ENCODE measurements at places on chromosomes 3 and 15.

DNA sequence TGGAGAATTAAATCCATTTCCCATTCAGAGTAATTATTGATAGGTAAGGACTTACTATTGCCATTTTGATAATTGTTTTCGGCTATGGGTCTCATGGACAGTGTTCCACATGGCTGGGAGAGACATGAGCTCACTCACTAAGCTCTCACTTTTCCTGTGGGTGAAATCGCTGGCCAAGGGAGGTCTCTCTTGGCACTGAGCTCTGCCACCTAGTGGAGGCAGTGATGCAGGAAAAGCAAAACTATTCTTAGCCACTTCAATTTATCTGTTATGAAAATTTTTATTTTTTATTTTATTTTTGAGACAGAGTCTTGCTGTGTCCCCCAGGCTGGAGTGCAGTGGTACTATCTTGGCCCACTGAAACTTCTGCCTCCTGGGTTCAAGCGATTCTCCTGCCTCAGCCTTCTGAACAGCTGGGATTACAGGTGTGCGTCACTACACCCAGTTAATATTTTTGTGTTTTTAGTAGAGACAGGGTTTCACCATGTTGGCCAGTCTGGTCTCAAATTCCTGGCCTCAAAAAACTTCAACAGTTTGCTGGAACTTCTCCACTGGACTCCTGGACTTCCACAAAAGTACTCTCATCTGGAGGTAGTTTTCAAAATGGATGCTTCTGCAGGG lies 4.7 kb upstream of the RNF13 start:
- H3K4me1 ChIP-seq, result peaks cover 8% of the 10 kb centered on the region
- peaks cover 4% of the 10 kb centered on the region for H3K27me3 ChIP-seq

GRCh38 chr15:68429691-68430470 lies 2.1 kb downstream of the ITGA11 start:
- no peak overlapping the region for H3K27ac ChIP-seq
- peaks cover 26% of the 10 kb centered on the region for H3K27me3 ChIP-seq
- no peak overlapping the region for H3K4me3 ChIP-seq
- no peak for DNase-seq
- peaks cover 9% of the 10 kb centered on the region for H3K36me3 ChIP-seq

DNA sequence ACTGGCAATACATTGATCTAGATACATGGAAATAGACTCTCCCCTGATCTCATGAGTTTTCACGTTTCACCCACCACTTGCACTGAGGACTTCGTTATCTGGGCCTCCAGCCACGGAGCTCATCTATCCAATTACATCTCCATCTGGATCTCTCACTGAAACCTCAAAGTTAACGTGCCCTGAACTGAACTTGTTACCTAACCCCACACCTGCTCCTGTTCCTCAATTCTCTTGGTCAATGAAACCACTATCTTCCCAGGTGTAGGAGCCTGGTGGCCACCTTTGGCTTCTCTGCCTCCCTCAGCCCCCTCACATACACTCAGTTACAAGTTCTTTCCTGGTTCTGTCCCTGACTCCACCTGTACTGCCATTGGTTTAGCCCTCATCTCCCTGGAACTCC lies 9.7 kb downstream of the DGKG start:
- DNase-seq, result no peak
- H3K4me3 ChIP-seq, result no peak overlapping the region
- no peaks in the 10 kb centered on the region for H3K4me1 ChIP-seq
- H3K36me3 ChIP-seq, result no peaks in the 10 kb centered on the region
- H3K27me3 ChIP-seq, result peaks cover 1% of the 10 kb centered on the region
- no peak overlapping the region for H3K27ac ChIP-seq

DNA sequence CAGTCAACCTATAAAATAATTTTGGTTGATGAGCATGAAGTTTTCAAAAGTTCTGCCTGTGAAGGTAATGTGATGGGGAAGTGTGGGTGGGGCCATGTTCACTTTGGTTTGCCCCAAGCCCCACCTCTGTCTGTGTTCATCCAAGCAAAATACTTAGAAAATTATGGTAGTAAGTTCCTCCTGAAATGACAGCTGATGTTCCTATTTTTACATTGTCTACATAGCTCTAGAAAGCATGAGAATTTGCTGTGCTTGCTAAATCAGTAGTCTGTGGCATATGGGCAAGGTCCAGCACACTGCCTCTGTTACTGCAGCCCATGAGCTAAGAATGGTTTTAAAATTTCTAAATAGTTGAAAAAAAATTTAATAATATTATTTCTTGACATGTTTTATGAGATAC lies 21.9 kb upstream of the CP start:
- no peak overlapping the region for H3K4me3 ChIP-seq
- no peak overlapping the region for H3K27ac ChIP-seq
- peaks cover 2% of the 10 kb centered on the region for H3K27me3 ChIP-seq
- DNase-seq, result no peak
- no peaks in the 10 kb centered on the region for H3K36me3 ChIP-seq
- H3K4me1 ChIP-seq, result peaks cover 13% of the 10 kb centered on the region

DNA sequence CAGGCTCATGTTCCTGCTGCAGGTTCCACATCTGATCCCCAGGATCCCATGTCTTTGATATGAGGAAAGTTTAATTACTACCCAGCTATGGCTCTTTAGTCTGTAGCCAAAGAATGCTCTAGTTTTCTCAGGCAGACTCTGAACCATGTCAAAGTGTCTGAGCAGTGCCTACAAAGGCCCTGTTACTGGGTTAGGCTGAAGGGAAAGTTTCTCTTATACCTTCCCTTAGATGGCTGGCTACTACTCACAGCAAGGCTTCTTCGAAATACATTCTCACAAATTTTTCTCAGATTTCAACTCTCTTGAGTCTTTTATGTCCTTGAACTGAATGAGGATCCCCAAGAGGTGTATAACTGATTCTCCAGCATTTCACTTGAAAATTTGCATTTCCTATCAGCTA lies 102.4 kb downstream of the NR1D2 start:
- H3K27ac ChIP-seq, result no peak overlapping the region
- H3K27me3 ChIP-seq, result peaks cover 5% of the 10 kb centered on the region
- H3K36me3 ChIP-seq, result no peaks in the 10 kb centered on the region
- H3K4me1 ChIP-seq, result no peaks in the 10 kb centered on the region

DNA sequence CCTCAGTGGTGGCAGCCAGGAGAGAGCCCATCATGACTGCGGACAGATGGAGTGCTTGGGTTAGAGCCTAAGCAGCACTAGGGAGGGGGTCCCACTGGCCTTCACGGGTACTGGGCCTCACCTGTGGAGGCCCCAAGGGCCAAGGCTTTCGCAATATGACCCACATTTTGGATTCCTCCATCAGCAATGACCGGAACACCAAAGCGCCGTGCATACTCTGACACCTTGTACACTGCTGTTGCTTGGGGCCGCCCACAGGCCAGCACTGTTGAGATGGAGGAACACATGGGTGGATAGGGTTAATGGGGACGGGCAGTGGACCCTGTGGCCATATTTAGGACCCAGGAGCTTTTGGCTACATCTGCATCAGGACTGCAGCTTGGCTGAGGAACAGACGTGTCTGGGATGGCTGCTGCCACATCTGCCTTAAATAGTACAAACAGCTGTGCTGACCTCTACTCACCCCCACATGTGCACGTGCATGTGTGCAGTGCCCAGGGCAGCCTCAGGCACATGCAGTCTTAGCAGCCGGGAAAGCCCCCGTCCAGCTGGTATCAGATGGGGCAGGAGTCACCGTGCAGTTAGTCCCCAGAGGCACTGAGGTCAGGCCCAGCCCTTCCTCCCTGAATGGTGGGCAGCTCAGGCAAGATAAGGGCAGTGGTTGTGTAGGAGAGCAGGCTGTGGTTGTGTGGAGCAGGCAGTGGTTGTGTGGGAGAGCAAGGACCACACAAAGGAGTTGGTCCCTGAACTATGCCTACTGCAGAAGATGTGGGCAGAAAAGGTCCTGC lies 3.3 kb downstream of the NDUFAF3 start:
- H3K36me3 ChIP-seq, result peaks cover 27% of the 10 kb centered on the region
- no peak for DNase-seq
- no peak overlapping the region for H3K4me3 ChIP-seq
- H3K27me3 ChIP-seq, result peaks cover 8% of the 10 kb centered on the region
- H3K27ac ChIP-seq, result no peak overlapping the region
- peaks cover 13% of the 10 kb centered on the region for H3K4me1 ChIP-seq

DNA sequence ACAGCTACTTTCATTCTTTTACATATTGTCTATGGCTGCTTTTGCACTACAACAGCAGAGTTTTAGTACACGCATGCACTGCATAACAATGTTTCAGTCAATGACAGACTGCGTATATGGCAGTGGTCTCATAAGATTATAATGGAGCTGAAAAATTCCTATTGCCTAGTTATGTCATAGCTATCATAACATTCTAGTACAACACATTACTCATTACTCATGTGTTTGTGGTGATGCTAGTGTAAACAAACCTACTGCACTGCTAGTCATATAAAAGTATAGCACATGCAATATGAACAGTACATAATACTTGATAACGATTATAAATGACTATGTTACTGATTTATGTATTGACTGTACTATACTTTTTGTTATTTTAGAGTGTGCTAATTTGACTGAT lies 47.9 kb downstream of the QTRT2 start:
- no peaks in the 10 kb centered on the region for H3K36me3 ChIP-seq
- peaks cover 2% of the 10 kb centered on the region for H3K27me3 ChIP-seq
- H3K4me3 ChIP-seq, result no peak overlapping the region
- no peak for DNase-seq

GRCh38 chr3:64242435-64242834 lies 17.2 kb upstream of the PRICKLE2 start:
- DNase-seq, result no peak
- peaks cover 6% of the 10 kb centered on the region for H3K36me3 ChIP-seq
- no peak overlapping the region for H3K4me3 ChIP-seq
- H3K4me1 ChIP-seq, result peaks cover 4% of the 10 kb centered on the region
- peaks cover 9% of the 10 kb centered on the region for H3K27me3 ChIP-seq

GRCh38 chr3:108090701-108091497 lies at the start of gene CD47:
TSS of gene CD47 (minus strand) at chr3:108091031. CDS start at chr3:108090908, 123 bp downstream.
- peaks cover 17% of the 10 kb centered on the region for H3K4me1 ChIP-seq
- peak within 1 kb of the TSS; percentile 96 for H3K4me3 ChIP-seq
- peak; percentile 98 for DNase-seq

- H3K27ac ChIP-seq, result no peak overlapping the region
- H3K4me1 ChIP-seq, result peaks cover 39% of the 10 kb centered on the region
- no peak overlapping the region for H3K4me3 ChIP-seq
- H3K36me3 ChIP-seq, result no peaks in the 10 kb centered on the region
- peaks cover 8% of the 10 kb centered on the region for H3K27me3 ChIP-seq
- DNase-seq, result no peak
Observed at GRCh38 chr15:90153658-90154057, 47.5 kb upstream of the SEMA4B start.

DNA sequence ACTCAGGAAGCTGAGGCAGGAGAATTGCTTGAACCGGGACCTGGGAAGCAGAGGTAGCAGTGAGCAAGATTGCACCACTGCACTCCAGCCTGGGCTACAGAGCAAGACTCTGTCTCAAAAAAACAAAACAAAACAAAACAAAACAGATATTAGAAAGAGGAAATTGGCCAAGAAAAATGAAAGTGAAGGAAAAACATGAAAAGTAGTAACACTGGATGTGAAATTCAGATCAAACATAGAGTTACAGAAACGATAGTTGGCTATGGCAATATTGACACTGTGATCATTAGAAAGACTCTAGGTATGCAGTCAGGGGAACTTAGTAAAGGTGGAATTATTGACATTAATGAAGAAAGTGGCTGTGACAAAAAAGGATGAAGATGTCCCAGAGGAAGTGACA lies 13.2 kb upstream of the TIPARP start:
- peaks cover 4% of the 10 kb centered on the region for H3K27me3 ChIP-seq
- no peak overlapping the region for H3K27ac ChIP-seq
- H3K4me3 ChIP-seq, result no peak overlapping the region
- H3K36me3 ChIP-seq, result no peaks in the 10 kb centered on the region
- no peak for DNase-seq

GRCh38 chr3:184443364-184443763 lies 63.5 kb downstream of the CHRD start:
- peaks cover 18% of the 10 kb centered on the region for H3K4me1 ChIP-seq
- H3K27ac ChIP-seq, result no peak overlapping the region
- H3K36me3 ChIP-seq, result peaks cover 4% of the 10 kb centered on the region
- no peak overlapping the region for H3K4me3 ChIP-seq

- DNase-seq, result no peak
- H3K4me3 ChIP-seq, result no peak overlapping the region
- H3K27me3 ChIP-seq, result no peaks in the 10 kb centered on the region
- H3K27ac ChIP-seq, result no peak overlapping the region
- no peaks in the 10 kb centered on the region for H3K36me3 ChIP-seq
Observed at GRCh38 chr3:178491751-178492150, 44.5 kb upstream of the KCNMB2 start.

DNA sequence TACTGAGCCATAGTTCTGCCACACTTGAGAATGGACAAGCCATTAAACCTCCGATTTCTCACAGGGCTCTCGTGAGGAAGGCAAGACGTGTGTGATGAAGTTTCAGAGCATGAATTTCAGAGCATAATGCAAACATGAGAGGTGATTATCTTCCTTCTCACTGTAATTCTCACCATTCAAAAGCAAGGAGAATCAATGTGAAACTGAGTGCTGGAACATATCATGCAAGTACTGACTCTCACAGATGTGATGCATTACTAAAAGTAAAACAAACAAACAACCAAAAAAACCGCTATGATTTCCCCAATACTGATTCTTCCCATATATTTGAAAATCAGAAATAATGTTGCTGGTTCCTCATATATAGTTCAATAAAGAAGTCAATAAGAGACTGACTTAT lies 23.7 kb downstream of the P3H2 start:
- H3K4me3 ChIP-seq, result no peak overlapping the region
- no peak overlapping the region for H3K27ac ChIP-seq
- no peaks in the 10 kb centered on the region for H3K27me3 ChIP-seq
- no peak for DNase-seq

GRCh38 chr3:122799322-122799721 lies 4.5 kb downstream of the SLC49A4 start:
- H3K27ac ChIP-seq, result no peak overlapping the region
- DNase-seq, result no peak
- peaks cover 3% of the 10 kb centered on the region for H3K36me3 ChIP-seq

GRCh38 chr3:45565342-45565741 lies 29.2 kb upstream of the LIMD1 start:
- H3K4me3 ChIP-seq, result no peak overlapping the region
- H3K27me3 ChIP-seq, result no peaks in the 10 kb centered on the region
- DNase-seq, result no peak
- H3K36me3 ChIP-seq, result peaks cover 3% of the 10 kb centered on the region

DNA sequence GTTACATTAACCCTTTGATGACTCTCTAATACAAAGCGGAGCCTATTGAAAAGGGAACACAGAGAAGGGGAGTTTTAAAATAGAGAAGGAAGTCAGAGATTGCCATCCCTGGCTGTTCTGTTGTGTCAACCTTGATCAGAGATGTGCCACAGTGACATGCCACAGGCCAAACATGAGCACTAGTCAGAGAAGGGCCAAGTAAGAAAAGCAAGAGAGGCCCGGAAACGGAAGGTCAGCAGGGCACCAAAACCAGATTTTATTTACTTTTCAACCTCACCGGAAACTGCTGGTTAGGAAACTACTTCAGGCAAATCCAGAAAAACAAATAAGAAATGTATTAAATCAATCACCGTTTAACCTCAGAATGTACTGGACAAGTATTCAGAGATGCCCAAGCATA lies 171.8 kb downstream of the ALCAM start:
- H3K4me3 ChIP-seq, result no peak overlapping the region
- H3K27me3 ChIP-seq, result no peaks in the 10 kb centered on the region
- H3K27ac ChIP-seq, result no peak overlapping the region
- H3K4me1 ChIP-seq, result no peaks in the 10 kb centered on the region
- DNase-seq, result no peak
- no peaks in the 10 kb centered on the region for H3K36me3 ChIP-seq

- DNase-seq, result no peak
- H3K4me1 ChIP-seq, result peaks cover 8% of the 10 kb centered on the region
- no peaks in the 10 kb centered on the region for H3K27me3 ChIP-seq
- H3K27ac ChIP-seq, result no peak overlapping the region
- H3K4me3 ChIP-seq, result no peak overlapping the region
Observed at GRCh38 chr3:143979813-143980212, 8.2 kb downstream of the DIPK2A start.

- no peaks in the 10 kb centered on the region for H3K4me1 ChIP-seq
- no peak overlapping the region for H3K4me3 ChIP-seq
- H3K27me3 ChIP-seq, result no peaks in the 10 kb centered on the region
- no peak overlapping the region for H3K27ac ChIP-seq
Observed at GRCh38 chr3:41601404-41601987, 360.4 kb downstream of the ULK4 start.
